ENCODE measurements at places on chromosomes 5 and 9. TPM values are rescaled to one million over a fixed set of nuclear protein-coding genes. Genes with fewer than 3 reads are reported as not detected.

- no peak for DNase-seq
Observed at GRCh38 chr5:168372356-168372946, 81.0 kb downstream of the WWC1 start.

DNA sequence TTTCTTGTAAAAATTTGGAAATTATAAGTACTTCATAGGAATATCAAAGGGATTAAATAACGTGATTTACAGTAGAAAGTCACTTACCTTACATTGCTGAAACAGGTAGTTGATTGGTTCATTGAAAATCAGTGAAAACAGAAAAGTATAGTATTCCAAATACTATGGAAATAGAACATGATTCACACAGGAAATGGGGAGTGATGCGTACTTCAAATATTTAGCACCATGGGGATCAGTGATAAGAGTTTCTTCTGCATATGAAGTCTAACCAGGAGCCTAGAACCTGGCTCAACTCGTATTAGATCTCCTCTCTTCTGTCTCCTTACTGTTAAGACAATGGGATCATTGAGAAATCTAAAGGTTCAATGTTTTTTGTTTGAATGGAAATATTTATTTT, 133.3 kb downstream of the FAM174A start:
- DNase-seq: no peak

GRCh38 chr9:73548201-73548600, 396.5 kb downstream of the ANXA1 start:
- no peak for DNase-seq

- DNase-seq: no peak
Observed at GRCh38 chr9:99778308-99778707, 43.4 kb upstream of the NR4A3 start.

DNA sequence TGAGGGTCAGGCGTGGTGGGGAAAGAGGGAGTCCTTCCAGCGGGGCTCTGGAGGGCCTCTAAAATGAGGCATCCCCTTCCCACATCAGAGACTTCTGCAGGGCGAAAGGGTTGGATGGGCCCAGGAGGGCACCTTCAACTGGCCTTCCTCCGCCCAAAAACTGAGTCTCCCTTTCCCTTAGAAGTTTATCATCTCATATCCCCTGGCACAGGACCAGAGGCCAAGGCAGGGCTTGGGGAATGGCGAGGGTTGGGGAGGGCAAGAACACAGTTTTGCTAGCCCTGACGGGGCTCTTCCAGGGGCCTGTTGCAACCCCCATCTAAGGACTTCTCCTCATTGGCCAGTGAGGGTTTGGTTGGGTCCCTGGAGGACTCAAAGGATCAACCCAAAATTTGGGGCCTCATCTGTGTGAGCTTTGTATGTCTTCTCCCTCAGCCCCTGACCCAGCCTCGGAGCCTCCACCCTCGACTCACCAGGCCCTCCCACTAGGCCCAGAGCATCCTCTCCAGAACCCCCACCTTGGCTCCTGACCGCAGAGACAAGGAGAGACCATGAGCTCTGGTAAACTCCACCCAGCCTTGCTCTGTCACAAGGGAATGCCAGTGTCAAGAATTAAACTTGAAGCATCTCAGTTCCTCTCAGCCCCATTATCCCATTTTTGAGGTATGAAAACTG, 24.1 kb downstream of the AQP7 start:
- no peak for DNase-seq

DNA sequence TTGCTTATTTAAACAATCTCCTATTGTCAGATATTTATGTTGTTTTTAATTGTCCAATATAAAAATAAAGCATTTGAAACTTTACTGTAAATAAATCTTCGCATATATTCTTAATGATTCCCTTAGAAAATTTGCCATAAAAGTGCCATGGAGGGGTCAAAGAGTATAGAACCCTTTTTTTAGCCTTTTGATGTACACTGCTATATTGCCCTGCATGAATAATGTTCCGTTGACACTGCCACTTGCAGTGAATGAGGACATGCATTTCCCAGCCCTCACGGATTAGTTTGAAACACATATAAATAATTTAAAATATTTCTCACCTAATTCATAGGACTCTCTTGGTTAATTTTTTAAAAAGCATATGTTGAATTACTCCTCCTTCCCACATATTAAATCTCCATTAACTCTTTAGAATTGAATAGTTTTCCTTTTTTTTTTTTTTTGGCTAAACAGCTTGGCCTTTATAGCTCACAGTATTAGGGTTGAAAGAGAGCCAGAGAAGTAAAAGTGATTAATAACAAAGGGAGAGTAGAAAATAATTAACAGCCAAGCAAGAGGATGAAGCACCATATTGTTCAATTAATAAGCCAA, 129.8 kb upstream of the SGCD start:
- no peak for DNase-seq

- DNase-seq: no peak
Observed at GRCh38 chr5:113166261-113166660, 189.7 kb downstream of the DCP2 start.

DNA sequence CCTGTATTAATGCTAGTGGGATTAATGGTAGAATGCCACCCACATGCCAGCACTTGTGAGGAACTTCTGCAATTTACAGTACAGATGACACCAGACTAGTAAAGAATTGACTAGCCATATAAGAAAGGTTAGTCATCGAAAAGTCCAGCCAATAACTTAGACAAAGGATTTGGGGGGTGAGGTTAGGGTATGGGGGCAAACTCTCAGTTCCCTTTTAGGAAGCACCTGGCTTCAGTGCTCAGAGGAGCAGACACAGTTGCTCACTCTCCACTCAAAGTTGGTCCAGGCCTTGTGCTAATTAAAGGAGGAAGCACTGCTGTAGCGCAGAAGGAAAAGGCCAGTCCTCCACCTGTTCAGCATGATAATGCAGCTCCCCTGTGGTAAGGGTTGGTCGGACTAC, 25.2 kb downstream of the TGFBR1 start:
- DNase-seq: peak; percentile 67

- DNase-seq: no peak
Observed at GRCh38 chr9:80156756-80157472, 585.1 kb downstream of the TLE4 start.

The SGCD gene
- not detected for polyA plus RNA-seq

The MAMDC4 gene
- polyA plus RNA-seq: not detected

The EIF4E1B gene
- polyA plus RNA-seq: not detected

The TMEM215 gene
- not detected for polyA plus RNA-seq

The LIFR gene
- polyA plus RNA-seq: not detected

The PPIC gene
- not detected for polyA plus RNA-seq

The SYNPO gene
- polyA plus RNA-seq: 1.6 TPM

The WHRN gene
- polyA plus RNA-seq: 0.43 TPM

The OGN gene
- polyA plus RNA-seq: not detected

The ENTREP1 gene
- polyA plus RNA-seq: not detected

Data from naive B cell (primary cell).